ENCODE measurements at places on chromosomes 6 and 20.

GRCh38 chr6:113595911-113596376 is 261.2 kb upstream of the MARCKS start:
- DNase-seq = no peak

- no peak for DNase-seq
Observed at GRCh38 chr6:16239798-16240123, 1.4 kb downstream of the GMPR start.

DNA sequence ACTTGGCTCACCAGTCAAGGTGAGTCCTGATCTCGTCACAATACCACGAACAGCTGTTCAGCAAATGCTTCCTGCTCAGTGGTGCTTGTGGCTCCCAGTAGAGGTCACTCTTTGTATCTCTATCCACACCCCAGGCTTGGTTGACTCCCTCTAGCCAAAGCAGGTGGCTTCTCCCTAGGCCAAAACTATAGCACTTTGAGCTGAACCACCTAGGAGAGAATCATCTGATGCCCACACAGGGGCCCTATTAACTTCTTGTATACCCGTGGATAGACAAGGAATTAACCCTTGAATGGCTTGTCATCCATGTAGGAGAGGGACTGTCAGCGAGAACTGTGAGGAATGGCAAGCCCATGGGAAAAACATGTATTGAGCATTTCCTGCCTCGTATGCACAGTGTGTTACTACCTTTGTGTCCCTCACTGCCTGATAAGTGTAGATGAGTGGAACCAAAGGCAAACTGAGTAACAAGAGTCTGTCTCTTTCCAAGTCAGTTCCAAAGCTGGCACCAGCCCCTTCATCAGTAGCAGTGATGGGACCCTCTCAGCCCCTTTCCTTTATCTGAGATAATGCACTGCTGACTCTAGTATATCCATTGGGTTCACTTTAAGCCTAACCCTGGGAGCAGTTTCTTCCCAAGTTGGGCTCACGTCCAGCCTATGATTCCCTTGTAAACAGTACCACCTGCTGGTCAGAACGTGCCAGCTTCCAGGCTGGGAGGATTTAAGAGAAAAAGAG is 42.5 kb downstream of the EIF2S2 start:
- peak; percentile 29 for DNase-seq

GRCh38 chr6:99364026-99364425 is 14.6 kb upstream of the FAXC start:
- peak; percentile 19 for DNase-seq

DNA sequence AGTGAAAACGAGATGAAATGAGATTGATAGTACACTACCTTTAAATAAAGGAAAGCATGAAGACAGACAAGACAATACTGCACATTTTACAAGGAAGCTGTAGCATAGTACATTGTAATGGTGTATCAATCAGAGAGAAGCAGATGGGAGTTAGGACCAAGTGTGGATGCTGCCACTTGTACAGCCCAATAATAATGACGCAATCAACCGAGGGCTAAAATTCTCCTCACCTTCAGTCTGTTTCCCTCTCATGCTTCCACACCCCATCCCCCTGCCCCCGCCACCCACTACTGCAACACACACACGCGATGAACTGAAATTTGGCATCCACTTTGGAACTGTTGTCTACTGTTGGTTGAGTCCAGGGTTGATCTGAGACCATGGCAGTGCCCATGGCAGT is 12.4 kb upstream of the HDGFL1 start:
- DNase-seq = no peak

DNA sequence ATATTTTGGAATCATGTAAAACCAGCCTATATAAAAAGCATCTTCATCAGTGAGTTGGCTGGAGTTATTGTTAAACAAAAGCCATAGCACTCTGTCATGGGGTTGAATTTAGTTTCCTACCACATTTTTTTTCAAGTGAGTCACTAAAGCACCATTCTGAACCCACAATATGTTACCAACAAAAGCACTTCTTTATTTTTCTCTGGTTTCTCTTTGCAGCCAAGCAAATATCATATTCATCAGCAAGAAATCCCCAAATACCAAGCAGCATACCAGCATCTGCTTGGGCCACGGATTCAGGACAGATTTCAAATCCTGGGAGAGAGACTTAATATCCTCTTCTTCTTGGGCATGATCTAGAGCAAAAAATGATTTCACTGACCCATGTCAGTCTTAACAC is 441.4 kb downstream of the BCKDHB start:
- no peak for DNase-seq

DNA sequence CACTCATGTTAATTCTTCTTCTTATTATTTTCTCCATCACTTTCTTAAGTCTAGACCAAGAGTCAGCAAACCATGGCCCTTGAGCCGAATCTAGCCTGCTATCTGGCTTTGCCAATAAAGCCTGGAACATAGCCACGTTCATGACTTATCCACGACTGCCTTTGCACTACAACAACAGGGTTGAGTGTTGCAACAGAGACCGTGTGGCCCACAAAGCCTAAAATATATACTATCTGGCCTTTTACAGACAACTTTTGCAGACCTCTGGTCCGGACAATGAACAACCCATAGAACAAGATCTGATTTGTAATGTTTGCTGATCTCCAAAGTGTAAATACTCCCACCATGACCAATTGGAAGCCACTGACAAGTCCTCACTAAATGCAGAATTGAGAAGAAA is 140.5 kb upstream of the CDYL start:
- DNase-seq = no peak

- no peak for DNase-seq
Observed at GRCh38 chr20:25126204-25127029, 44.5 kb upstream of the VSX1 start.

DNA sequence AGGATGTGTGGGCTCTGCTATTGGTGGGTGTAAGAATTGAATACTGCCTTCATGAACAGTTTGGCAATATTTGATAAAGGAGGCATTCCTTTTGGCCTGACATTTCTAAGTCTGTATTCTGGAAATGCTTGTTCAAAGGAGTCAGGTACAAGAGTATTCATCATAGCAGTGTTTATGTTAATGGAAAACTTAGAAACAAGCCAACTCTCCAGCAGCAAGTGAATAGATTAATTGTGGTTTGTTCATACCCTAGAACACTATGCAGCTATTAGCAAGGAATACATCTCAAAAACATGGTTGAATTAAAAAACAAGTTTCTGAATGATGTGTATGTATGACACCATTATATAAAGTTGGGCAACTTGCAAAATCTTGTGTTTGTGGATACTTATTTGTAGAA is 195.8 kb downstream of the ZFAND3 start:
- no peak for DNase-seq

GRCh38 chr20:45088247-45088646 is 12.7 kb downstream of the KCNS1 start:
- no peak for DNase-seq

DNA sequence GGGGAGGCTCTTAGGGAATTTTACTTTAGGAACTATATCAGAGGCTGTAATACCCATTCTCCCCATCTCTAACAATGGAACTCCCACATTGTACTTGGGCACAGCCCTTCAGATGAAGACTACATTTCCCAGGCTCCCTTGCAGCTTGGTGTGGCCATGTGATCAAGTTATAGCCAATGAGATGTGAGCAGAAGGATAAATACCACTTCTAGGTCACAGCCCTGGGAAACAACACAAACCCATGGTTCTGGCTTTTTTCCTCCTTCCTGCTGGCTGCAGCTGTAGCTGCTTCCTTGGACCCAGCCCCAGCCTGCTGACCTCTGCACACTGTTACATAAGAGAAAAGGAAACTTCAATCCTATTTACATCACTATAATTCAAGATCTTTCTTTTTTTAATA is 445.9 kb upstream of the JARID2 start:
- DNase-seq = peak; percentile 27

- DNase-seq = no peak
Observed at GRCh38 chr6:6609450-6609849, 20.9 kb downstream of the LY86 start.

DNA sequence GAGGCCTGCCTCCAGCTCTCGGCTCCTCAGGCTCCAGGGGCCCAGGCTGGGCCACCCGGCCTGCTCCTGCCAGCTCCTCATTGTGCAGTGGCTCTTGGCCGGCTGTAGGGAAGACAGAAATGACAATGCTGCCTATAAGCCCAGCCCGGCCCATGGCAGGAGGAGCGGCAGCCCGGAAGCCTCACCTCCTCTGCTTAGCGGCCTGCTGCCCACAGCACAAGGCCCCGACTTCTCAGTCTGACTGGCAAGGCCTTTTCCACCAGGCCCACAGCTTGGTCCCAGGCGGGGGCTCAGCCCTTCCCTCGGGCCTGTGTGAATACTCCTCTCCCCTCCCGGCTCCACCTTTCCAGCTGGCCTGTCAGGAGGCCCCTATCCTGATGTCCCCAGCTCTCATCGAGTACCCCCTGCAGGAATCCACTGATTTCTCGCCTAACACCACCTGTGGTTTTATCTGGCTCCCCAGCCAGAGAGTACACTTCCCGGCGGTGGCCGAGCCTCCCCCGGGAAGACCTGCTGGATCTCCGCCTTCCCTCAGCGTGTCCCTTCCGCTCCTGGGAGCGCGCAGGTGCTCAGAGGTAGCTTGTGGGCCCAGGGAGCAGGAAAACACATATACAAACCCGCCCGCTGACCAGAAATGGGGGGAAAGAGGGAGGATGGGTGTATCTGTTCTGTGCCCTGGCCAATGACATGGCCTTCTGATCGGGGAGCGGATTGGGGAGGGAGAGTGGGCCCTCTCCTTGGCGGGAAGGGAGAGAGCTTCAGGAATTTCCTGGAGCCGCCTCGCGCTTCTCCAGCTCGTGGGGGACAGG is 963 bp downstream of the DDRGK1 start:
- no peak for DNase-seq

- no peak for DNase-seq
Observed at GRCh38 chr20:53124075-53124551, 152.0 kb downstream of the TSHZ2 start.

GRCh38 chr6:73290435-73290834 is 27.4 kb upstream of the KHDC1 start:
- DNase-seq = no peak

DNA sequence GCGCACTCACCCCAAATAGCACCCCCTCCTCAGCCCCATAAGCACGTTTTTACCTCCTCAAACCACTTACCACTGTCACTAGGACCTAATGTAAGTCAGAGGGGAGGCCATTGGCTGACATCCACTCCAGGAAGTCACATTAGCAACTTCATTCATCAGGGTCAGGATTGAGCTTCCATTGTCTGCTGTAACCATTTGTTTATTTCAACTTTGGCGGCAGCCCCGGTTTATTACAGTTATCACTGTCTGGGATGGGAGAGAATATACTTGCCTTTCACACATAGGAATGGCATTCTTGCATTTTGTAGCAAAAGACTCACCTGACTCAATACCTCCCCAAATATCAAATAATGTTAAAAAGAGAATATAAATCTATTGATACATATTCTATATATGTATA is 38.3 kb downstream of the MAFB start:
- DNase-seq = no peak

GRCh38 chr6:84605298-84605697 is 159.1 kb downstream of the TBX18 start:
- no peak for DNase-seq

DNA sequence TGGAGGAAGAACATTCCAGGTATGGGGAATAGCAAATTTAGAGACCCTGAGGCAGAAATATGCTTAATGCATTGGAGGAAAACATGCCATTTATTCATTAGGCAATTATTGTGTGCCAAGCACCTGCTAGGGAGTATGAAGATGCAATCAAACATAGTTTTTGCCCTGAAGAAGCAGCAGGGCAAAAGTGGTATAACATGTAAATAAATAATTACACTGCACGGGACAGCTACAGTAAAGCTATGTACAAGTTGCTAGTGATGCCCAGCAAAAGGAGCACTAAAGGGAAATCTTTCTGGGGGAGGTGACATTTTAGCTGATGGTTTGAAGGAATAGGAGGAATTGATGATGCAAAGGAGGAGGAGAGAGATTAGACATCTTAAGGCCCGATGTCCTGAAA is 624 bp upstream of the TJAP1 start:
- no peak for DNase-seq

GRCh38 chr6:162940426-162940825 is 212.7 kb downstream of the PACRG start:
- DNase-seq = no peak

GRCh38 chr6:73234733-73235132 is 9.4 kb upstream of the KHDC1L start:
- DNase-seq = no peak

GRCh38 chr6:423799-424345 is 32.3 kb downstream of the IRF4 start:
- DNase-seq = no peak

DNA sequence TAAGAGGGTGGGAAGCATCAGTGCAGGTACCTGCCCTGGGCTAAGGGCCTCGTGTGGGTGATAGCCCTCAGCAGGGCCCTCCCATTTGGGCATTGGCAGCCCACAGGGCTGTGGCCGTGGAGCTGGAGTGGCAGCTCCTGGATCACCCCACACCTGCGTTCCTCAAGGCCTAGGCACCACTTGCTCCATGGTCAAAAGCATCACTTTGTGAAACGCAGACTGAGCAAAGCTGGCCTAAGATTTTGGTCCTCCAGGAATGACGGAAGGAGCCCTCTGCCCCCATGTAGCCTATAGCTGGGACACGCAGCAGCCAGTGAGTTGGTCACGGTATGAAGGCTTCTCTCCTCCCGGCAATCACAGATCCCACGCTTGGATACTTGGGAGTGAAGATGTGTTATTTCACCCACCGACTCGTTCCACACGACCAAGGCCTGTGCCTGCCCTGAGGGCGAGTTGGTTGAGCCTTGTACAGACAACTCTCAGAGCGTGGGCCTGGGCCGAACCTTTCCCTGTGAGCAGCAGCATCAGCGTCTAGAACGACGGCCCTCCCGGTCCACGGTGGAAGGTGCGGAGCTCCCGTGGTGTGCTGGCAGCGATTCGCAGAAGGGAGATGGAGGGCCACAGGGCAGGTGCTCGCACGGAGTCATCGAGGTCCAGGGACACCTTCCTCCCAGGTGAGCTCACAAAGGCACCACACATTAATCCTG is 39.7 kb downstream of the THBS2 start:
- DNase-seq = no peak

- no peak for DNase-seq
Observed at GRCh38 chr6:29917857-29918256, 24.5 kb upstream of the HLA-A start.

GRCh38 chr6:166413491-166413951 is 30.8 kb upstream of the MPC1 start:
- DNase-seq = no peak

GRCh38 chr6:57021086-57021720 is 25.3 kb upstream of the KIAA1586 start:
- DNase-seq = peak; percentile 16
